ENCODE measurements at places on chromosomes 7 and 10.

- DNase-seq: no peak
These were observed 97.0 kb downstream of the LHPP start for GRCh38 chr10:124558339-124559321.

DNA sequence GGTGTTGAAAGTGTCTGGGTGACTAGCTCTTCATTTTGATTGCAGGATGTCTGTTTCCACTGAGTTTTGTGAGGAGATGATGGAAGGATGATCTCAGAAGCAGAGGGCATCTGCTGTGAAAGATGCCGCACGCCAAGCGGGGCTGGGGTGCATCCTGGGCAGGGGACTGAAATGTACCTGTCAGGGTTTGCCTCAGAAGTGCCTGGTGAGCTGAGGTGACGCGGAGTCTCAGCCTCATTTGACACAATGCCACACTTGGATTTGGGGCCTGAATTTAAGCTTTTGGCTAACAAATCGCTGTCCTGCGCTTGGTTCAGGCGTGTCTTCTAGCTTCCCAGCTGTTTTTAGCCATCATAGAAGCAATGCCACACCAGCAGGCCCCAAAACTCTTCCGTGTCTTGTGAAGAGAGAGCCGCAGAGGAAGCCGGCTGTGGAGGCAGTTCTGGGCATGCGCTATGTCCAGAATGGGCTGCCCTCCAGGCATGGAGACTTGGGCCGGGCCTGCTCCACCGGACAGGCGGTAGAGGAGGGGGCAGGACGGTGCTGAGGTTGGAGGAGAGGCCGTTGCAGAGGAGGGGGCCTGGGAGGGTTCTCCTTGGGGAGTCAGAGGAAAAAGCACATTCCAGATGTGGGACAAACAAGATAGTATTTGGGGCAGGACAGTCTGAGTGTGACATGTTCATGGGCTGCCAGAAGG is 31.2 kb downstream of the WDR86 start:
- DNase-seq: no peak

GRCh38 chr10:7901256-7901655 is 83.0 kb downstream of the TAF3 start:
- DNase-seq: no peak

- DNase-seq: no peak
These were observed 35.3 kb downstream of the STK32C start for GRCh38 chr10:132272231-132272971.

DNA sequence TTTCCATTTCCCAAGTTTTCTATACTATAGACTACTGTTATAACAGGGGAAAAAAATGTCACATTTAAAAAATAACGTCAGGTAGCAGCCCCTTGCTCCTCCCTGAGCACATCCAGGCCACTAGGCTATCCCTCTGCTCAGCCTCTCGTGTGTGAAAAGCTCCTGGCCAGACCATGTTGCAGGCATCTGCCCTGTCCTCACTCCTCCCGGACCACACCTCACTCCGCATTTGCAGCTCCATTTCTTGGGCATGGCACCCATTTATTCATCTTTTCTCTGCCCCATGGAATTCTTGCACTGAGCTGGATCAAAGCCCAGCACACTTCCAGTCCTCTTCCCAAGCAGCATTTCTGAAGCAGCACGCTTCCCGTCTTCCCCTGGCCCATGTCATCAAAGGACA is 1.4 kb upstream of the GDF2 start:
- DNase-seq: no peak

- no peak for DNase-seq
These were observed 26.1 kb upstream of the GRID1 start for GRCh38 chr10:86392723-86393094.

- DNase-seq: no peak
These were observed 6.6 kb upstream of the REPIN1 start for GRCh38 chr7:150361807-150362621.

DNA sequence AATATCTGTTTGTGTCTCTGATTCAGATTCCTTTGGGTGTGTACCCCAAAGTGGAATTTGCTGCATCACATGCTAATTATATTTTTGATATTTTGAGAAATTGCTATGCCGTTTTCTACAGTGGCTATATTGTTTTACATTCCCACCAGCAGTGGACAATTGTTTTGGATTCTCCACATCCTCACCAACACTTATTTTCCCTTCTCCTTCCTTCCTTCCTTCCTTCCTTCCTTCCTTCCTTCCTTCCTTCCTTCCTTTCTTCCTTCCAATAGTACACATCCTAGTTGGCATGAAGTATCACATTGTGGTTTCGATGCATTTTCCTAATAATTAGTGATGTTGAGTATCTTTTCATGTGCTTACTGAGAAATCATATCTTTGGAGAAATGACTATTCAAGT is 535.5 kb downstream of the SH2D4B start:
- DNase-seq: no peak

DNA sequence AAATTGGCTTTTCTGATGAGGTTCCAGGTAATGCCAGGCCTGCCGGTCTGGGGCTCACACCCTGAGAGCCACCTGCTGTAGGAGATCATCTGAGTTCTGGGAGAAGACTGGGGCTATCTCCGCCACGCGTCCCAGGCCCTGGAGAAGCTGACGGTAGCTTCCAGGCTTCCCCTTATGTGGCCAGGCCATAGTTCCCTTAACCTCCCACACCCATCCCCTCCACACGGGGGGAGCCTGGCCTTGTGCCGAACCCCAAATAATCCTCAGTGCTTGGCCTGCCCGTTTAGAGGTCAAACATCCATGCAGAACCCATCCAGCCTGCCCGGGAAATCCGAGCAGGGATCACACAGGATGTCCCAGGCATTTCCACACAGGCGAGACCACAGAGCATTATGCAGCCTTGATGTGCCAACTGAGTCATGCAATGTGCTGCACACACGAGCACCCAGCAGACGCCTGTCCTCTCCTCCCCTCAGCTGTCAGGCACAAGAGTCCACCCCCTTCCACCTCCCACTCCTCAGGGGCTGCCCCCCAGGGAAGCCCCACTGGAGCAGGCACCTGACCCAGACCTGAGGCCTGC is 176.2 kb downstream of the PRKAG2 start:
- no peak for DNase-seq

DNA sequence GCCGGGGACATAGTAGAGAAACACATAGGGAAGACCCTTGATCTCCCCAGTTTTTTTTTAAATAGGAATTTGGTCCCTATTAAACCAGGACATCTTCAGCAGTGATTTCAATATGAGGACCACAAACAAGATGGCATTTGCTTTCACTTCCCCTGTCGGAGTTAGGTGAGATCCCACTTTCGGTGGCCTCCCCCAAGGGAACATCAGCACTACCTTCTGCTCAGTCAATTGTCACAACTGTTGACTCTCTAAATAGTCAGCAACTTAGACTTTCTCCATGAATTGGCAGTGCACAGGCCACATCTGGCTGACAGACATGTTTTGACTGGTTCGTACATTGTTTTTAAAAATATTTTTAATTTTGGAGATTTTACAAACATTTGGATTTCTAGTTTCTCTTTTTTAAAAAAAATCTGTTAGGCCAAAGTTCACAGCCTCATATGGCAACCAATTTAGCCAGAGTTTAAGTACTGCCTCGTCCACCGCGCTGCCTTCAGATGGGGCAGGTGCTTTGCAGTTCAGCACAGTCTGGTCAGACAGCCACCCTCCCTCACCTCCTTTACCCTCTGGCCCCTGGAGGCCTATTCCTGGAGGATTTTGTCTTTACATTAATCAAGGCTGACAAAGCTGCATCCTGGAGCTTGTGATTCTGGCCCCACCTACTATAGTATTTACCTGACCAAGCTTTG is 139.2 kb upstream of the PRR15 start:
- DNase-seq: no peak

GRCh38 chr10:129778571-129778970 is 185.5 kb downstream of the EBF3 start:
- no peak for DNase-seq

GRCh38 chr7:70881167-70881847 is 250.6 kb upstream of the GALNT17 start:
- no peak for DNase-seq

GRCh38 chr10:36385693-36386092 is 739.7 kb upstream of the ANKRD30A start:
- no peak for DNase-seq

GRCh38 chr10:546971-547590 is 142.4 kb downstream of the DIP2C start:
- no peak for DNase-seq

GRCh38 chr7:151798851-151799448 is 78.0 kb downstream of the PRKAG2 start:
- DNase-seq: no peak

DNA sequence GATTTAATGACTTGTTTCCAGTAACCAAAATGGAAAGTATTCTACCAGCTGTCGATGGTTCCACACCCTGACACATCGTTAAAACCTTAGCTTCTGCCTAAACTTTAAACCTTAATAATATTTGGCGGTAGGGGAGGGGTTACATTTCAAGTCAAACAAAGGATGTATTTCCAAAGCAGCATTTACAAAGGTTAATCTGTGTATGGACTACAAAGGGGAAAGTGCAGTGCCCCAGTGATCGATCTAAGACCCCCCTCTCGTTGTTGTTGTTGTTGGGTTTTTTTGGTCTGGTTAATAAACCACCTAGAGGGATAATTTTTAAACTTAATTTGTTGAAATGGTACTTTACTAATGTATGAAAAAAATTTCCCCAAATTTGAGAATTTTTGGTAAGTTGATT is 1.1 kb upstream of the STEAP2 start:
- no peak for DNase-seq

- DNase-seq: no peak
These were observed 81.3 kb downstream of the PIP4K2A start for GRCh38 chr10:22633106-22633505.

- DNase-seq: no peak
These were observed 743 bp downstream of the MKI67 start for GRCh38 chr10:128125416-128125943.

GRCh38 chr10:80702143-80702542 is 164.4 kb downstream of the SH2D4B start:
- no peak for DNase-seq

DNA sequence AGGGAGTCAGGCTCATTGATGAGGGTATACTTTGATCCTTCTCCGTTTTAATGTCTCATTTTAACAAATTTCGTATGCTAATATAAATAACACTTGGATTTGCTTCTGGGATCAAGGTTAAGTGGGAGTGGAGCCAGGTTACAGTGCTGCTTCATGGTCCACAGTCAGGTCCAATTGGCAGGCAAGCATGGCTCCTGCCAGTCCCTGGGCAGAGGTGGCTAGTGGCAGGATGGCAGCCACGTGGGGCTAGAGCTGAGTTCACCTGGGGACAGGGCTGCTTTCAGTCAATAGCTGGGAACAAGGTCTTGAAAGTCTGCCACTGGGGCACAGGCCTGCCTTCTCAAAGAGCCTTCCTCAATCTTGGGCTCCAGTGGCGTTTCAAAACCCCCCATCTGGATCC is 16.0 kb upstream of the VWA2 start:
- DNase-seq: no peak

DNA sequence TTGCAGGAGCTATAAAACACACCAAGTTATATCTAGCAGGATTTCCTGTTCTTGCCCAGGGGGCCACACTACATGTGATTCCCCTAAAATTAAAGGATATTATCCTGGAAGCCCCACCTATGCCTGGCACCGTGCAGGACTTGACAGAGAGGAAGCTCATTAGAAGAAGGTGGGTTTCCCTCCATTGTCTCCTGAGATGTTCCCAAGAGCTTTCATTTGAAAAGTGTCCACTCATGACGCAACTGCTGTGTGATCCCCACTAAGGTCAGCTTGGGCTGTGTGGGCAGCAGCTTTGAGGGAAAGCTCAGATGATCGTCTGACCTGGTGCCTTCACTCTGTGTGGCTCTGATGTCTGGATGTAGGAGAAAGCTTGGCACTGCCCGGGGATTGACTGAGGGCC is 53.5 kb downstream of the RAMP3 start:
- no peak for DNase-seq

DNA sequence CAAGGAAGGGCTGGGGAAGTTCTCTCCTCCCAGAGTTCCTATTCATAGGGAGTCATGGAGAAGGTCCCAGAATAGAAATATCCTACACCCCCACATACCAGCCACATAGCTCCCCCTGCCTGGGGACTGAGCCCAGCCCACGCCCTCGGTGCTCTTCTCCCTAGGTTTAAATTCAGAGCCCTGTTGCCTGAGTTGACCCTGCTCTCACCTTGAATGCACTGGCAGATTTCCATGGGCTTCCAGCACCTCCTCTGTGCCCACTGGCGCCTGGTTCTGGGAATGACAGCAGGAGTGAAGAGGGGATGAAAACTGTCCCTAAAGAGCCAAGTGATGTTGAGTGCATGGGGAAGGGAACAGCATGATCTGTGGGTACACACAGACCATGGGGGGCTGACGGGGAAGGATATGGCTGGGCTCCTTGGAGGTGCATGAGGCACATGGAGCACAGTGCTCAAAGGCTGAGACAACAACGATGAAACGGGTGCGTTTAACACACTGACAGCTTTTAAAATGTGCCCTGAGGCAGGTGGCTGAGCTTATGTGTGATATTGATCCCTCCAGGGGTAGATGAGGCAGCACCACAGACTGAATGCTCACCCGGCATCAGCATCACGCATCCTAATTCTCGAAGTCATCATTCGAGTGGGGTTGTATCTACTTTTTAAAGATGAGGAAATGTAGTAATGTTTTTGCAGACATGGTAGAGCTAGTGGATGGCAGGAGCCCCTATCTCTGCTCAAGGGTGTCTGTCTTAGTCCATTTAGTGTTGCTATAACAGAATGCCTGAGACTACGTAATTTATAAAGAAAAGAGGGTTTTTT is 53.7 kb upstream of the IGFBP3 start:
- DNase-seq: no peak

DNA sequence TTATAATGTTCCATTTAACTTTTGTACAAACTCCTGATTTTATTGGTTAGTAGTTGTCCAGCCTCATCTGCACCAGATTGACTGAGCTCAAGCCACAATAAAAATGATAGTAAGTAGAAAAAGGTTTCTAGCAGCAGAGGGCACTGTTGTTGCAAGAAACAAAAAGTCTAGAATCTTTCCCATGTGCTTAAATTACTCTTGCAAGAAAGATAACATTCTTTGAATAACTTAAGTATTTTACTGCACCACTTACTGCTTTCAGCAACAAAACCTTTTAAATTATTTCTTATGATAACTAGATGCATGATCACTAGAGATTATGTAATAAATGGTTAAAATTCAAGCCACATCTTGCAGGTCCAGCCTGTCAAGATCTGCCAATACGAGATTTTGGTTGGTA is 27.0 kb downstream of the LMOD2 start:
- DNase-seq: no peak

DNA sequence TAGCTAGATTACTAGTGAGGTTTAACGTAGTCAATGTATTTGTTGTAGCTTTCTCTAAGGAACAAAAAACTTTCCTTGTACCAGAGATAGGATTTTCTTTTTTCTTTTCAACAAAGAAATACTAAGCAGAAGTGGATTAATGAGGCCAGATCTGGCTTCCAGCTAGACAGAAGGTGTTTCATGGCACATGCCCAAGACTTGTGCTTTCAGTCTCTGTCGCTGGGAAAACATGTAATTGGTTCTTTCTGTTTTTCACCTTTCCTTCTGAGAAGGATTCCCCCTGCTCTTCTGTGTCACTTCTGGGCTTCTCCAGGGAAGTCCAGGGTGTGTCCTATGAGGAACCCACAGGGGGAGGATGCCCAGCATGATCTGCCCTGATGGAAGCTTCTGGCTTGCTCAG is 492.2 kb downstream of the CCSER2 start:
- no peak for DNase-seq

GRCh38 chr10:65894379-65894778 is 1031.5 kb upstream of the LRRTM3 start:
- no peak for DNase-seq

- DNase-seq: no peak
These were observed 162.8 kb upstream of the CSTF2T start for GRCh38 chr10:51862149-51862548.
